Stimulated activated CD8-positive, alpha-beta memory T cell treated with anti-CD3 and anti-CD28 coated beads, Interleukin-15, amount 100 ng/mL, for 24 hours (primary cell): ENCODE measurements at places on chromosomes 4 and X.

DNA sequence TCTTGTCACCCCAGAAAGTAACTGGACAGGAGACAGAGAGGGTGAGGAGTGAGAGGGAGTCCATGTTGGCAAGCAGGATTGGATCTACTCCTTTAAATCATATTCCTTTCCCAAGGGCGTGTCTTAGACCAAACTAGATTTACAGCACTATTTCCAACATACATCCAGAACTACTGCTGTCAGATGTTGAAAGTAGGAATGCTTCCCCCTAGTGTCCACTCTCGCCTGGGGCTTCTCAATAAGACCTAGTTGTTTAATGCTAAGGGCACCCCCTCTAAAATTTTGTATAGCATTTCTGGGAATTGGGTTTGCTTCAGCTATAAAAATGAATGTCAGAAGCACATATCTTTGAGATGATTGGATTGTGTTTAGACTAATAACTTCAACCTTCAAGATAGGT lies 13.3 kb downstream of the OFD1 start:
- no peak for DNase-seq

GRCh38 chr4:152232271-152232670 lies 303.6 kb downstream of the FBXW7 start:
- DNase-seq: no peak

DNA sequence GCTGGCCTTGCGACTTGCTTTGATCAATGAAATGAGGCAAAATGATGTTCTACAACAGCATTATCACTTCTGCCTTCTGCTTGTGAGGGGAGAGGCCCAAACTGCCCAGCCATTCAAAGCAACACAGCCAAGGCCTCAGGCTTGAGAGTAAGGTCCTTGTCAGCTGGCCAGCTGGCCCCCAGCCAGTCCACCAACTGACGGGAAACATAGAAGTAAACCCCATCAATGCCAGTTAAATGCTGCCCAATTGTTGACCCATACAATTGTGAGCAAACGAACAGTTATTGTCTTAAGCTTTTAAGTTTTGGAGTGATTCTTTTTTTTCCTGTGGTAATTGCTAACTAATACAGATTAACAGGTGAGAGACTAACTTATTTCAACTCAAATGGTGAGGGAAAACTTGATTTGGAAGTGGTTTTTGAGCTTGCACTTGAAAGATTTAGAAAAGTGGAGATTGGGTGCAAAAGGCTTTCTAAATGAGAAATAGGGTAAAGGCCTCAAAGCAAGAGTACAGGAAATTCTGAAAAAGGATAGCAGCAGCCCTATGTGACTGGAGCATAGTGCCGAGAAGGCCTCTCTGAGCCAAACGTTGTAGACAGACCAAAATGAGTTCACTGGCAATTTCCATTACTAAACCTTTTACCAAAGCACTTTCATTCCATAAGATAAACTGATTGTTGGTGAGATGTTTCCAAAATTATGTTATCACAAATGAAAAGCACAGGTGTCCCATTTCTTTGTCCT lies 66.9 kb downstream of the ARHGEF38 start:
- DNase-seq: no peak

DNA sequence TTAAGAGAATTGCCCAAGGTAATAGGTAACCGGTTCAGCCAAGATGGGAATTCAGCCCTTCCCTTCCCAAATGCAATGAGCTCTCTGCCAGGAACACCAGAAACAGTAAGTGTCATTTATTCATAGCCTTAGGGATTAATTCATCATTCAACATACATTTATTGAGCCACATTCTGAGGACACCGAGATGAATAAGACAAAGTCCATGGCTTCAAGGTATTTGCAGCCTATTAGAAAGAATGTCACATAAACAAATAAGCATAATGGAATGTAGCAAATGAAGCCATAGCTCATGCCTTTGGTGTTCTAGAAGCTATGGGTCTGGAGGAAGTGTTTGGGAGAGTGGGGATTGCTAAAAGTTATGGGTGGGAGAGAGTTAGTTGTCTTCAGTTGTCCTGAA lies 6.3 kb upstream of the TAB3 start:
- no peak for DNase-seq

DNA sequence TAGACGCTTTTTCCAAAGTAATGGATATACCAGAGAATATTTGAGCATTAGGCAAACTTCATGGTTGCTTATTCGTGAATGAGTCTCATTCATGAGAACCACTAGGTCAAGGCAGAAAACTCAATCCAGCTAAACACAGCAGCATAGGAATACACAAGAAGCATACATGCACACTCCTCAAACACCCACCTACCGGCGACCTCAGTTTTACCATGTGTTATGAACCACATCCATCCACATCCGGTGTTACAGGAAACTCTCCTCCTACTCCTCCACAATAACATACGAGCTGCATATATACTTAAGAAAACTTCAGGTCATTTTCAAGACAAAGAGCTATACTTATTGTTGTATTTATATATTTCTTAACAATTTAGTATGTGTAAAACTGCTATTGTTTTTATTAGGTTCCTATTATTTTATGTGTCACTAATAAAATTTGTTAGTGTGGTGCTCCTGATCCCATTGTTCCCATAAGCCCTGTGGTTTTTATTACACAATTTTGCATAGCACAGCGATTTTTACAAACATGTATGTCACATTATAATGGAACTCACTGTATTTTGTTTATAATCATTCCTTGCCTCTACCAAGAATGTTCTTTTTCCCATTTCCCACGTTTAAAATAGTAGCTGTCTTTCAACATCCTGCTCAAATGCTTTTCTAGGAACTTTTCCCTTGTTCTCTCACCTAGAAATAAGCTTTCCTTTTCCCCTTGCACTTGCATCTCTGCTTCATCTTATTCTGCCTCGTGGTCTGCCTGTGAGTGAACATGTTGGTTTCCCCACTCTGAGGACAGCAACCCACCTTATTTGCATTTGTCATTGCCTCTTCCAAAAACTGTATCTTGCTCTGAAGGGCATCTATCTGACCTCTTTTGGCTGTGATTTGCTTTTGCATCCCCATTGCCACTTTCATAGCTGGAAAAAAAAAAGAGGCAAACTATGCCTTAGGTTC lies 48.3 kb downstream of the STBD1 start:
- DNase-seq: no peak

DNA sequence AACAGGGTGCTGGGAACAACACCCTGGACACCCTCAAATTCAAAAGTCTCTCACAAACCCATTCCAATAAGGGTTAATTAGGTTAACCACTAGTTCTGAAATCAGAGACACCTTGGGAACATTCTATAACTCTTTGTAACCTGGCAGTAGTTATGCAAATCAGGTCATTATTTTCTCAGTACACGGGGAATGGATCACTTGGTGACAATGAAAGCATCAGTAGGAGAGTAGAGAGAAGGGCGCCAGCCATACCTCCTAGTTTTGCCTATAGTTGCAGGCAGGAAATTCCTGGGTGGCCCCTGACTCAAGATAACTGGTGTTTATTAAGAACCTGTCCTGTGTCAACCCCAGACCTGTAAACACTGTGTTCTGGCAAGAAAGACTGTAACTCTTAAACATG lies 2.5 kb downstream of the CCDC110 start:
- no peak for DNase-seq

- DNase-seq: no peak
Measured at GRCh38 chr4:72900952-72901351, 168.6 kb downstream of the COX18 start.

DNA sequence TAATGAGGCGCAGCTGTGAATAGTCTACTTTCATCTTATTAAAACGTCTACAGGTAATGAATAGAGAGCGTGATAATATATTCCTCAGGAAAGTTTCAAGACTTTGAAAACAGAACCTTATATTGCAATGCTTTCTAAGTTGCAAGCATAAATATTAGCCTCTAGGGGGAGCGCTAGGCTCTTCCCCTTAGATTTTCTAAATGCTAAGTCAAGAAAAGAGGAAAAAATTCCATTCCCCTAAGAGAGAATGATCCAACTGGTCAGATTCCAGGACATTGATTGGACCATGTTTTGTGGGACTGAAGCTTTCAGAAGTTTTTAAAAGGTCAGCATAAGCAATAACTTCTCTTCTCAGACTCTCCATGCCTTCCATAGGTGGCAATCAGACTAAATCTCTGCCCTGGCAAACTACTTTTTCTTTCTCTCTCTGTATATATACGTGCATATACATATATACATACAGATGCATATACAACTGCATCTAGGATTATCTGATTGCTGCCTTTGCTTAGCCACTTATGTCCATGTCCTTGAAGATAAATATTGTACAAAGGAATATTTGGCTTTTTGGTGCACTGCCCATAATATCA lies 492.9 kb downstream of the INPP4B start:
- no peak for DNase-seq

DNA sequence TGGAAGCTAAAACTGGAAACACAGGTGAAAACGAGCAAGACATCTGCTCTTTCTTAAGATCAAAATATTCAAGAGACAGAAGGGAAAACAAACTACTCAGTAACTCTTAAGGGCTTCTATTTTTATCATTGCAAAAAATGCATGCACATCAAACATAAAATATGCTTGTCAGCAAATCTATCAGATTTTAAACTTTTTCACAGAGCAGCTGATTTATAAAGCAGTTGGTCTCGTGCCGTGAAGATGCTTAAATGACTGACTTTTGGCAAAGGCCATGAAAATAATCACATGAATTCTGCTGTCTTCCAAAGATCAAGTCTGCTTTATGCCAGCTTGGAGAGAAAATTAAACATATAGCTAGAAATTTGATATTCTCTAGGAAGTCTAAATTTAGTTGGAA lies 482.1 kb upstream of the HS3ST1 start:
- DNase-seq: no peak

DNA sequence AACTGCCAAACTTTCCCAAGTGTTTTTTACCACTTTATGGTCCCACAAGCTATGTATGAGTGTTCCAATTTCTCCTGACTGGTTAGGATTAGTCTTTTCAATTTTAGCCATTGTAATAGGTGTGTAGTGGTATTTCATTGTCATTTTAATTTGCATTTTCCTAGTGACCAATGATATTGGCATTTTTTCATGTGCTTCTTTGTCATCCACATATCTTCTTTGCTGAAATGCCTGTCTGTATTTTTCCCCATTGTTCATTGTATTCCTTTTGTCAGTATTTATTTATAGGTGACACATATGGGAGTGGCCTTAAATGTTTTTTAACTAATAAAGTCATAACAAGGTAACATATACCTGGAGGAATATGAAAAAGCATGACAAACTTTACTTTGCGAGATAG lies 9.2 kb upstream of the UBE2D3 start:
- DNase-seq: no peak

GRCh38 chr4:139922406-139923024 lies 231.5 kb downstream of the MAML3 start:
- DNase-seq: no peak

GRCh38 chrX:69024931-69025330 lies 140.3 kb downstream of the PJA1 start:
- no peak for DNase-seq

DNA sequence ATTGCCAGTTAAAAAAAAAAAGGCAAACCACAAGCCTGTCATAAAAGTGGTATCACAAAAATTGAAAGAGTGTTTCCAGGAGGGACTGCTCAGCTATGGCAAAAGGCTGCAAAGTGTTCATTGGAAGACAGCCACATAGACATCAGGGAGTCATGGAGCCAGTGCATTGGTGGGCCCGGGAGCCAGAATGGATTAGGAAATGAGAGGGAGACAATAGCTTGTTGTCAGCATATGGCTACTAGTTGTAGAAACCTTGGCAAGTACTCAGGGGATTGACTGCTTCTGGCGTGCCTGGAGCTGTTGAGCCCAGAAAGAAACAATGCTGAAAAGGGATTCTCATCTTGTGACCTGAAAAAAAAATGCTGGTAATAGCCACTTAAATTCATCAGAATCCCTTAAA lies 5.0 kb downstream of the GAR1 start:
- no peak for DNase-seq

DNA sequence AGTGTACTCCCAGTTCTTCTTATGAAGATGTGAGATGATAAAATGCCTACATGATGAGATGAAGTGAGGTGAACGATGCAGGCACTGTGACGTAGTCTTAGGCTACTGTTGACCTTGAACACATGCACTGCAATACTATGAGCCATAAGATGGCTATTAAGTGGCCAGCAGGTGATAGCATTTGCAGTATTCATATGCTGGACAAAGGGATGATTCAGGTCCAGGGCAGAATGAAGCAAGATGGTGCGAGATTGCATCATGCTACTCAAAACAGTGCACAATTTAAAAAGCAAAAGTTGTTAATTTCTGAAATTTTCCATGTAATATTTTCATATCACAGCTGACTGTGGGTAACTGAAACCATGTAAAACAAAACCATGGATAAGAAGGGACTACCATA lies 781.4 kb downstream of the PCDH18 start:
- no peak for DNase-seq

- DNase-seq: no peak
Measured at GRCh38 chr4:576991-577498, 950 bp upstream of the TMEM271 start.

GRCh38 chr4:151538963-151539362 lies 130.0 kb downstream of the FHIP1A start:
- DNase-seq: no peak

DNA sequence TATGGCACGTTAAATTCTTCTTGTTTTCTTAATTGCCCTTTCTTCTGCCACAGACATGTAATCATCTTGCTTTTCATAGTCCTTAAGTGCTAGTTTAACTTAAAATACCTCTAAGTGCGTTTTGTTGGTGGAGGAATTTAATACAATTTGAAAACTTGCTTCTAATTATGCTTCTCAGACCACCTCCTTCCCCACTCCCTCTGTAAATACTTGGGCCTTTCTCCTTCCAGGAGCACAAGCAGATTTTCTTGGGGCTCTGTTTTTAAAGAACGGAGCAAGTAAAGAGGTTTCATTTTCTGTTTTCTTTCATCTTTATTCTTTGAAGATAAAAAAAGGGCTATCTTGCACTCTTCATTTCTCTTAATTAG lies 559 bp upstream of the PCDH18 start:
- DNase-seq: no peak

DNA sequence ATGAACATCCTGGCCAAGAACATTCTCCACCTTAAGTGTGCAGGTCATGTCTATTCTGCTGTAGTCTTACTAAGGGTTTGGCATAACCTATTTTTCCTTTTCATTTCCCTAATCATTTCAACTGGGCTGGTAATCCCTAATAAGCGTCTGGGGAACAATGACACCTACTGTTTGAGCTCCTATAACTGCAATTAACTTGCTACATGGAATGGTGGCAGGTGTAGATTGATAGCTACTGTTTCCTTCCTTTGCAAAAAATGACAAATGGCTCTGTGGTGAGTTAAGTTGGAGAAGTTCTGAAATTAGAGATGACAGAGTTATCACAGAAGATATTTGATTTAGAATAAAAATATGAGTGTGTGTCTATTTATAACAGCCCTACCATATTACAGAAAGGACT lies 104.5 kb upstream of the NAP1L5 start:
- DNase-seq: no peak
